ENCODE measurements at places on chromosomes 11 and 22. TPM values are rescaled to one million over a fixed set of nuclear protein-coding genes. Genes with fewer than 3 reads are reported as not detected.

SPI1 gene
- not detected for total RNA-seq

NAA40 gene
- total RNA-seq: 8.3 TPM

KRTAP5-10 gene
- total RNA-seq: not detected

SCGB2A2 gene
- total RNA-seq: not detected

Measured in lung microvascular endothelial cell (primary cell).